ENCODE measurements at places on chromosomes 4 and X.

- DNase-seq: no peak
Measured at GRCh38 chr4:16203083-16203482, 23.2 kb downstream of the TAPT1 start.

GRCh38 chrX:113287761-113288160 lies 447.1 kb upstream of the AMOT start:
- no peak for DNase-seq

DNA sequence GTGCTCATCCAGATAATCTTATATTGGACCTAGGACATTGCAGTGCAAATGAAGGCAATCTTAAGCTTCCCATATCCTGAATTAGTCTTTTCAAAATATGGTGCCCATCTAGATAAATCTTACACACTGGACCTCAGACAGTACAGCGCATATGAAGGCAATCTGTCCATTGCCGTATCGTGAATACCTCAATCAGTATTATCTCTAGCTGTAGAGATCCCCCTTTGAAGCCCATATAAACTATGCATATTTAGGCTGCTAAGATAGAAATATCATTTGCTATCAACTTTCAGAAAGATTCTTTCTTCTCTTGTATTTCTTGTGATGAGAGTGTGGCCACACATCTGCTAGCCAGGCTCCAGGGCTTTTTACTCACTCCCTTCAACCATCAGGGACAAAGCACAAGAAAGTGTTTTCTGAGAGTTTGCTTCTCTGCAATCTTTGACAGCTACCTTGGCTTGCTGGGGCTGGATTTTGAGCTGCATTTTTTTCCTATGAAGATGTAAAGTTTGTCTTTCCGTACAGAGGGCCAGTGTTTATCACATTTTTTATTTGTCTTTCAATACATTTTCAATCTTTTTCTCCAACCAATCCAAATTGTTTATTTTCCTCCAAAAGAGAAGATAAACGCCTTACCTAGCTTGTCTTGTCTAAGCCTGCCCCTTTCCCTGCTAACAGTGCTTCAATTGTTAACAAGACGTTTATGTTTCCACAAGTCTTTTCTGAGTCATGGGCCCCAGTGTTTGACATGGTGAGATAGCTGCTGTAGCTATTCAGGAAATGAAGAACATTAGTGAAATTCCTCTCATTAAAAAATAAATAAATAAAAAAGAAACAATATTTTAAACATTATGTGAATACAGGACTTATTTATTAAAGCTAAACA lies 57.6 kb upstream of the FAT1 start:
- DNase-seq: no peak

- no peak for DNase-seq
Measured at GRCh38 chrX:40887476-40887875, 152.1 kb upstream of the MED14 start.

GRCh38 chrX:22760513-22761057 lies 239.2 kb upstream of the DDX53 start:
- DNase-seq: no peak
